ENCODE measurements at places on chromosomes 12 and 14.

- H3K4me1 ChIP-seq, result peaks cover 15% of the 10 kb centered on the region
- H3K36me3 ChIP-seq, result no peaks in the 10 kb centered on the region
- no peaks in the 10 kb centered on the region for H3K27me3 ChIP-seq
- H3K4me3 ChIP-seq, result peak overlapping the region; percentile 80
- peak overlapping the region; percentile 88 for H3K27ac ChIP-seq
Measured at GRCh38 chr14:61320806-61321384, 484 bp upstream of the PRKCH start.

DNA sequence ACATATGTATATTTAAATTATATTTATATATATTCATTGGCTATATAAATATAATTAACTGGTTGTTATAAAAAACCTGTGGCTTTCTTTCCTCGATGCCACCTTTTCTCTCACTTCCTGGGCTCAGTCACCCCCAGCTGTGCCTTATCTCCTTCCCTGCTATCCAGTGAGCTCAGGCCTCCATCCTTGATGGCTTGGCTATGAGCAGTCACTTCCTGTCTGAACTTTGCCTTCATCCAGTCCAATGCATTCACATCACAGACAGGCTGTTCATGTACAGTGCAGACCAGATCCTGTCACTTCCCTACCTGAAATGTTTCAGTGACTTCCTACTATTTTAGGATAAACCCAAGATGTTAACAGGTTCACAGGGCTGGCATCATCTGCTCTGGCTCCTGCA lies 115.3 kb upstream of the PRB2 start:
- no peaks in the 10 kb centered on the region for H3K36me3 ChIP-seq
- H3K27me3 ChIP-seq, result no peaks in the 10 kb centered on the region
- DNase-seq, result no peak

DNA sequence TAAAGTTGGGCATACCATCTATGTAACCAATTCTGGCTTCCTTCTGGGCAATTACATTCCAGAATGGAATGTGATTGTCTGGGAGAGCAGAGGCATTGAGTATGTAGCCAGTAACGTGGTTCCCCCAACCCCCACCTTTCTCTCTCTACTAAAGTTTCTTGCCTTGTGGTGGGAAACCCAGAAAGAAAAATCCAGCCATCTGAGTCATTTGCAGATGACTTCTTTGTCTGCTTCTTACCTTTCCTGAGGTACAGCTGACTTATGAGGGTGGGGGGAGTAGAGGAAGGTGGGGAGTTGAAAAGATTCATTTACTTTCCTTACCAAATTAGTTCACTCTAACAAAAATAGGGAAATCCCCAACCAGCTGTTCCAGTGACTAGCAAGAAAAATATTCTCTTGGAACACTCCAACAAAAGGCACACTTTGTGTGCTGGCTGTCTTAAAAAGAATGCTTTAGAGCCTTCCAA lies 112.1 kb upstream of the FRMD6 start:
- no peak for DNase-seq
- no peaks in the 10 kb centered on the region for H3K4me1 ChIP-seq
- H3K4me3 ChIP-seq, result no peak overlapping the region
- no peak overlapping the region for H3K27ac ChIP-seq

GRCh38 chr12:92088805-92089204 lies 56.8 kb downstream of the BTG1 start:
- peak; percentile 31 for DNase-seq
- H3K27ac ChIP-seq, result no peak overlapping the region
- no peaks in the 10 kb centered on the region for H3K36me3 ChIP-seq
- peaks cover 6% of the 10 kb centered on the region for H3K4me1 ChIP-seq
- H3K4me3 ChIP-seq, result no peak overlapping the region

DNA sequence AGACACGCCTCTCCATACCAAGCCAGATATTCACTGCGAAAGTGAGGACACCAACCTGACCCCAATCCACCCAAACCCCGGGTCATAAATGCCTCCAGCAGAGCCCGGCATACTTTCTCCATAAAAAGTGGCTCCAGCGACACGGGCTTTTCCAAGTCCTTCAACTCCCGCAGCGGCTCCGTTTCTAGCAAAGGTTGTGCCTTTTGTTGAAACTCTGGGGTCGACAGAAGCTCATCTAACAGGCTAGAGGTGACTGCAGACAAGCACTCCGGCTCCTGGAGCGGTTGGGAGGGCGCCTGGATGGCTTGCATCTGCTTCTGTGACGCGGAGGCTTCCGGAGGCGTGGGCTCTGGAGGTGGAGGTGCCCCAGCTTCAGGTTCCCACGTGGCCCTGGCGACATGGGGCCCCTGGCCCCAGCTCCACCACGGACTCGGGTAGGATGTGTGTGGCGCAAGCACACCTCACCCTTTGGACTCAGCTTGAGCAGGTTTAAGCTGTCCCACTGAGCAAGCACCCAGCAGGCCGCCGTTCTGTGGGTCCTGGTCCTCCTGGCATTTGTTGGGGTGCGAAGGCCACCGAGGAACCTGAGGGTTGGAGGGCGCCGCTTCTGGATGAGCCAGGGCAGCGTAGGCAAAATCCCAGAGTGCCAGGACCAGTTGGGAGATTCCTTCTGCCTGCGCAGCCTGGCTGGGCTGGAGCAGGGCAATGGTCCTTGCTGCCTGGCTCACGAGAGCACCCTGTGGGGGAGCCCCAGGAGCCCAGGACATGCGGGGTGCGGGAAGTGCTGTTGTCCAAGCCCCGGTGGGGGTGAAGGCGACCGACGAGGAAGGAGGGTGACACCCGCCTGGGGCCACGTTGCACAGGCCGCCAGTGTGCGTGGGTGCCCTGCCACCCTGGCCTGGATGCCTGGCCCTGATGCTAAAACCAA lies 186.3 kb downstream of the ALG10 start:
- no peaks in the 10 kb centered on the region for H3K4me1 ChIP-seq
- H3K4me3 ChIP-seq, result no peak overlapping the region
- no peaks in the 10 kb centered on the region for H3K36me3 ChIP-seq
- H3K27me3 ChIP-seq, result no peaks in the 10 kb centered on the region
- no peak overlapping the region for H3K27ac ChIP-seq
- no peak for DNase-seq

- H3K4me1 ChIP-seq, result no peaks in the 10 kb centered on the region
- peak overlapping the region; percentile 88 for H3K27ac ChIP-seq
- no peaks in the 10 kb centered on the region for H3K36me3 ChIP-seq
- DNase-seq, result no peak
Measured at GRCh38 chr12:7542813-7543212, 39.2 kb upstream of the CD163 start.

DNA sequence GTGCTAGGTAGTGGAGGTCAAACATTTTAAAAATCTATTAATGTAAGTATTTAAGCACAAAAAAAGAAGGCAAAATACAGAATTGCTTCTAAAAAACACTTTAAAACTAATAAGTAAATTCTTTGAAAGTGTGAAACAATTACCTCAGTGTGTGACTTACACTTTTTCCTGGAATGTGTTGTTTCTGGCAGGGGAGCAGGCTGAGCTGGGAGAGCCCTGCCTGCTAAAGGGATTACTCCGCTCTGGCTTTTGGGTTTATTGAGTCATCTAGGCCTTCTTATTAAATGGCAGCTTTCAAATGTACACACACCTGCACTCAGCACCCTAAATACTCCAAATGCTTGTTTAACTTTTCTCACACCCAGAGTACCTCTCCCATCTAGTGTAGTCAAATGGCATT lies 279.8 kb downstream of the AKAP6 start:
- H3K36me3 ChIP-seq, result peaks cover 5% of the 10 kb centered on the region
- H3K27ac ChIP-seq, result no peak overlapping the region
- H3K4me3 ChIP-seq, result no peak overlapping the region

- H3K4me1 ChIP-seq, result no peaks in the 10 kb centered on the region
- H3K36me3 ChIP-seq, result no peaks in the 10 kb centered on the region
Measured at GRCh38 chr12:100348657-100349454, 8.0 kb upstream of the SLC17A8 start.

GRCh38 chr12:1719139-1719538 lies 28.3 kb downstream of the ADIPOR2 start:
- no peak overlapping the region for H3K4me3 ChIP-seq
- H3K4me1 ChIP-seq, result peaks cover 46% of the 10 kb centered on the region
- DNase-seq, result no peak
- no peaks in the 10 kb centered on the region for H3K27me3 ChIP-seq
- H3K27ac ChIP-seq, result no peak overlapping the region

GRCh38 chr14:101877766-101878165 lies 86.6 kb upstream of the DYNC1H1 start:
- H3K4me3 ChIP-seq, result no peak overlapping the region
- H3K36me3 ChIP-seq, result peaks cover 18% of the 10 kb centered on the region
- no peaks in the 10 kb centered on the region for H3K27me3 ChIP-seq
- DNase-seq, result no peak
- H3K4me1 ChIP-seq, result peaks cover 33% of the 10 kb centered on the region
- peak overlapping the region; percentile 46 for H3K27ac ChIP-seq

DNA sequence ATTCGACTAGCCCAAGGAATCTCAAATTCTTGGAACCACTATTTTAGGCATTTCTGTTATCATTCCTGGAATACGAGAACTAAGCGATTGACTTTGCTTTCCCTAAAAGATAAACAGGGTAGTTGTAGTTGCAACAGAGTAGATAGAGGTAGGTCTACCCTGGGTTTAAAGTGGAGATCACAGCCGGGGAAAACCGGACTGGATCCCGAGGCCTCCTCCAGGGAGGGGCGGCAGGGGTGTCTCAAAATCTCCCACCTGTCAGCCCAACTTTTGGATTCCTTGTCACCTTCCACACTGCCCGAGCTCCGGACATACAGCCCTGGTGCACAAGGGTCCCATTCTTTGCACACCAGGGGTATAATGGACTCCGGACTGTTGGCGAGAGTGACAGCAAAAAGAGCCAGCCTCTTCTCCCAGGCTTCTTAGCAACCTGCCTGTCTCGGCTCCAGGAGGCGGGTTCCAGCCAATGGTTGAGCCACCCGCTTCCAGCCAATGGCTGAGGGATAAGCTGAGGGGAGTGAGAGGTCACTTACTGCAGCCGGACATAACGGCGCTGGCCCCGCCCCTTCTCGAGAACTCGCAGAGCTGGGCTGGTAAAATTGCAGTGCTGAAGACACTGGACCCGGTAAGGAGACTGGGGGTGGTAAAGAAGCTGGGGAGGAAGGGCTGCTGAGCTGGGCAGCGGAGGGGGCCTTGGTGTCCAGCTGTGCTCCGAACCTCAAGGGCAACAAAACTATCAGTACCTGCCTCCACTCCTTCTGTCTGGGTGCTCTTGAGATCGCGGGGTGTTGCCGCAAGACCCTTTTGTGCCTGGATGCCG lies at the start of gene SUOX:
TSS of gene SUOX (plus strand) at position 562 of the 820 bp plus-strand sequence. CDS start 4,946 bp downstream, outside the sequence.
- peak within 1 kb of the TSS; percentile 66 for H3K4me3 ChIP-seq
- H3K4me1 ChIP-seq, result peaks cover 14% of the 10 kb centered on the region
- no peaks in the 10 kb centered on the region for H3K27me3 ChIP-seq
- H3K27ac ChIP-seq, result peak within 1 kb of the TSS; percentile 91
- peak; percentile 97 for DNase-seq
- peaks cover 25% of the 10 kb centered on the region for H3K36me3 ChIP-seq

DNA sequence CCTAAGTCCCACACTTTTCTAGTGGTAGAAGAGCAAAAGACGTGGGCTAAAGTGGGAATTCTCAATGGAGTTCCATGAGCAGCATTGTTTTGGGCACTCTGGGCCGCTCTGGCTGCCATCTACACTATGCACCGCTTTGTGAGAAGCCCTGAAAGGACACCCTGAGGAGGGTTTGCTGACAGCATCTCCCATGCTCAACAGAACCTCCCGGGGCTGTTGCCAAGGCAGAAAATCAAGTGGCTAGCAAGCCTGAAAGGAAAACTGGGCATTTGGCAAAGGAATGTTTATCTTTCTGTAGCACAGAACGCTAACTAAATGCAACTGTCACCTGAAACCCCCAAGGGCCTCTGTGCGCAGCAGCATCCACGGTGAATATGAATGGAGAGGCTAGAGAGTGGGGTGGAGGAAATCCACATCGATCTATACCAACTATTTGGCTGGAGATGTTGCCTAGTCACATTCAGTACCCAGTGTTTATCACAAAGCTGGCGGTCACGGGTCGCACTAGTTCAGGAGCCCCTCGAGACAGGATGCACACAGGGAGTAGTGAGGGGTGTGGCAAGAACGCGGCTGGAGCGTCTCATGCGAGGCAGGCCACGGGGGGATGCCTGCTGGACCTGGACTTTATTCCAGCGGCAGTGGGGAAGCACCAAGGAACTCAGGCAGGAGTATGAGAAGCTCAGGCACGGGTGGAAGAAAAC lies 14.2 kb downstream of the APPL2 start:
- peaks cover 62% of the 10 kb centered on the region for H3K4me1 ChIP-seq
- no peaks in the 10 kb centered on the region for H3K36me3 ChIP-seq

- H3K27me3 ChIP-seq, result no peaks in the 10 kb centered on the region
- no peaks in the 10 kb centered on the region for H3K36me3 ChIP-seq
- no peak for DNase-seq
- H3K27ac ChIP-seq, result no peak overlapping the region
- H3K4me1 ChIP-seq, result peaks cover 10% of the 10 kb centered on the region
Measured at GRCh38 chr12:120884644-120885043, 19.5 kb downstream of the SPPL3 start.

GRCh38 chr12:121005346-121005815 lies 10.9 kb downstream of the C12orf43 start:
- no peaks in the 10 kb centered on the region for H3K4me1 ChIP-seq
- no peak overlapping the region for H3K27ac ChIP-seq
- no peaks in the 10 kb centered on the region for H3K27me3 ChIP-seq
- H3K4me3 ChIP-seq, result no peak overlapping the region

- H3K4me1 ChIP-seq, result no peaks in the 10 kb centered on the region
- no peaks in the 10 kb centered on the region for H3K27me3 ChIP-seq
- H3K4me3 ChIP-seq, result no peak overlapping the region
Measured at GRCh38 chr14:79745046-79745445, 466.3 kb downstream of the DIO2 start.

- H3K27ac ChIP-seq, result no peak overlapping the region
- peaks cover 22% of the 10 kb centered on the region for H3K36me3 ChIP-seq
- peaks cover 10% of the 10 kb centered on the region for H3K4me1 ChIP-seq
Measured at GRCh38 chr12:106315523-106315922, 13.0 kb downstream of the TCP11L2 start.

GRCh38 chr14:55877942-55878341 lies 240.3 kb upstream of the PELI2 start:
- no peak overlapping the region for H3K27ac ChIP-seq
- no peak for DNase-seq
- no peaks in the 10 kb centered on the region for H3K36me3 ChIP-seq
- no peak overlapping the region for H3K4me3 ChIP-seq
